ENCODE measurements at places on chromosomes 13 and 19.

- no peak for DNase-seq
These were observed 11.8 kb downstream of the CCDC97 start for GRCh38 chr19:41321600-41322270.

DNA sequence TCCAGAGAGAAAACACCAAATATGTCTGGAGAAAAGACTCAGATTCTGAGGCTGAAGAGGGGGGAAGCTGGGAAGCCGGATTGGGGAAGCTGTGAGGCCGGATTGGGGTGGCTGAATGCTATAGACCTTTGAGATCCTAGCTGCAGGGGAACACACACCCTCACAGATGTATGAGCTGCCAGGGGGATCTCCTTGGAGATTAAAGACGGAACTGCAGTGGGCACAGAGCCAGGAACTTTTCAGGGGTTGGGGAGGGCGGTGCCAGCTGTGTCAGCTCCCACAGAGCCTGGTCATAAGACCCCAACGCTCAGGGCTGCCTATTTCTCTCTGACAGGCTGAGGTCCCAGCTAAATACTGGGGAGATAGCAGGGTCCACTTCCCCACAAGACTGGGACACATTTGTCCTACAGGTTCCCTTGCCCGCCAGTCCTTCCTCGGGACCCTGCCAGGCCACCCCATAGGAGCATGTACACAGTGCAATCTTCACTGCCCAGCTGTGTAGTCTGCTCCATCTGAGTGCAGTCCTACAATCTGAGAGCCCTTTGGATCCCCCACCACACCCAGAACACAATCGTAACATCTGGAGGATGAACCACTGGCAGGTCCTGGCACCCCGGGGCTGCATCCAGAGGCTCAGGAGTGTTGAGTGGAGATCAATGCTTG, 1893.9 kb downstream of the PCDH9 start:
- no peak for DNase-seq

DNA sequence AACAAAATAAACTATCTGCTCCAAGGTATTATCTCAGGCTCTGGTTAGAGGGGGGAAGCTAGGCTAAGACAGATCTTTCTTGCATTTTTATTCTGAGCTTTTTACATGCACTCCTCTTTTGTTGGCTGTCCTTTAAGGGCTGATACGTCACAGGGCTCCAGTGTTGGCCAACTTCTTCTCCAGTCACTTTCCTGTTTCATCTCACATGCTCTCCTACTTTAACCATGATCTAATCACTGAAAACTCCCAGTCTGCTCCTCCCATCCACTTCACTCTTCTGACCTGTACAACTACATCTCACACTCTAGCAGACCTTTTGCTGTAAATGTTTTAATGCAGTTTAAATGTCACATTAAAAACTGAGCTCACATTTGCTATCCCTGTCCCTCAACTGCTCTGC, 510.0 kb upstream of the KLF12 start:
- no peak for DNase-seq

DNA sequence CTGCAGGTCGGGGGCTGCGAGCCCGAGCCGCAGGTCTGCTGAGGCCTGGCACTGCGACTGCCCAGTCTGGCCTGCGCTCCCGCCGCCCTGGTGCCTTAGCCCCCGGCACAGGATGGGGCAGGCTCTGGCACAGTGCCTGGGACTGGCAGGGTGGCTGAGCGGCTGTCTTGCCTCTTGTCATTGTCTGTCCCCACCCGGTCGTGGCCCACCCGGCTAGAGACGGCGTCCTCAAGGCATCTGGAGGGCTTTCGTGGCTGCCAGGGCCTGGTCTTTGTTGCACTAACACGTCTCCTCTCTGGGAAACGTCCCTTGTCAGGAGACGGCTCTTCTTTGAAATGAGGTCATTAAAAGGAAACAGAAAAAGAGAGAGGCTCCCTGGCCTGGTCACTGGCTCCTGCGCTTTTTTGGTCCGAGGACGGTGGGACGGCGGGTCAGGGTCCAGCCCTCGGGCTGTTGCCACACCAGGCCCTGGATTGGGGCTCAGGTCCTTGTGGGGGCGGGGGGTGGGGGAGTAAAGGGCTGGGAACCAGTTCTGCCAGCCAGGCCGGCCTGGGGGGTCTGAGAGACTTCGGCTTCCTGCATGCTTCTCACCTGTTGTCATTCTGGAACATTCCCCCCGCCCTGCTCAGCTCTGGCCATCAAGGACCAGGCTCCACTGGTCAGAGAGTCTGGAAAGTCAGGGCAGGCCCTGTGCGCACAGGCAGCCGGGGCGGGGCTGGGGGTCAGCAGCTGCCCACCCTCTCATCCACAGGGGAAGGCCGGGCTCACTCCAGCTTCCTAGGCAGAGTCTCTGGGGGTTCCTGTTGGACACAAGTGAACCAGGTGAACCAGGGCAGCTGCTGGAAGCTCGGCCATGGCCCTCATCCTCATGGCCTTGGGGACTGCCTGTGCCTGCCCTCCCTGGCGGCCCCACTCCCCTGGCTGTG, 6.2 kb upstream of the ZNF554 start:
- DNase-seq, result no peak

Measured in fibroblast of skin of left biceps (primary cell).